Fibroblast of the aortic adventitia (primary cell): ENCODE measurements at places on chromosomes 5 and 9.
A peak's percentile ranks its signal among the peaks of the same experiment; 100 is the strongest.

DNA sequence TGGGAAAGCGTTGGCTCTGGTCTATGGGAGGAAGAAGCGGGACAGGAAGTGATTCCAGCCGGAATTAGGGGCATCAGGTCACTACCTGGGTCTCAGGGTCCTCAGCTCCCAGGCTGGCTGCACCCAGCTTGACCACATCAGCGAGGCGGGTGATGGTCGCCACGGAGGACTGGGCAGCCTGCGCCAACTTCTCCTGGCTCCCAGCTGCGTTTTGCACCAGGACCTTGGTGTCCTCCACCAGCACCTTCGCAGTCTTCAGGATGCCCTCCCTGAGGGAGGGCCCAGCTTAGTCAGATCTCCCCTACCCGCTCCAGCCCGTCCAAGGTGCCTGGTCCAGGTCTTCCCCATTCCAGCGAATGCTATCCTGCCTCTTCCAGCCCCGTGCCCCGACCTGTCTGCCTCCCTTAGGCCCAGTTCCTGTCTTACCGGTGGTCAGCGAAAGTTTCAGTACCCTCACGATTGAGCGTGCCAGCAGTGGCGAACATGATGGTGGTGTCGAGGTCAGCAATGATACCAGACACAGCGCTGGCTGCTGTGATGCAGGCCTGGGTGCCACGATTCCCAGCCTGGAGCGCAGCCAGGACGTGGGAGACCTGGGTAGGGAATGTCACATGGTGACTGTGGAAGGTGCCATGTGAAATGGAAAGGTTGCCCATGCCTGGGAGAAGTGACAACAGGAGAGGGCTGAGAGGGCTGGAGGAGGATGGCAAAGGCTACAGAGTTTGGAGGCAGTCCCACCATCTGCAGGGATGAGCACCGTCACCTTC is 14.4 kb upstream of the TPM2 start:
- DNase-seq = no peak

DNA sequence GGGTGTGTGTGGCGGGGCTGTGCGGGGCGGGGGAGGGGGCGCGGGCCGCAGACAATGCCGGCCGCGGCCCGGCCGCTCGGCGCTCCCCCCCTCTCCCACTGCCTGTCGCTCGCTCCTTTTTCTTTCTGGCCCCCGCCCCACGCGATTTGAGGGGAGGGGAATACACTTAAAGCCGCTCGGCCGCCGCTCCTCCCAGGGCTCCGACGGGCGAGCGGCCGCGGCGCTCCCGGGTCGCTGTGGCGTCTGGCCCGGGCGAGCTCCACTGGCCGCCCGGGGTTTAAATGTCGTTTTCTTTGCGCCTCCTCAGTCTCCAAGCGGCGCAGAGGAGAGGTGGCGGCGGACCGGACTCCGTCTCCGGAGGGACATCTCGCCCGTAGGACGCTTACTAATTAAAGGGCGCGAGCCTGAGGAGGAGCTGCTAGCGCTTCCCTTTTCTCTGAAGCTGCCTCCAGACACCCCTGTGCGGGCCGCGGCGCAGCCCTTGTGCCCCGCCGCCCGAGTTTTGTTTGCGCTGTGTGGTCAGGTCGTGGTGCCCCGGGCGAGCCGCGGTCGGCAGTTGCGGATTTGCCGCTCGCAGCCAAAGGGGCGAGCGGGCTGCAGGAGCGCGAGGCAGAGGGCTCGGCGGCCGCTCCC is 1.4 kb downstream of the ZSWIM6 start:
- peak; percentile 32 for DNase-seq

- DNase-seq = no peak
Observed at GRCh38 chr5:74414228-74414627, 226.3 kb downstream of the ENC1 start.

GRCh38 chr5:154501566-154501965 is 23.5 kb upstream of the HAND1 start:
- DNase-seq = no peak

DNA sequence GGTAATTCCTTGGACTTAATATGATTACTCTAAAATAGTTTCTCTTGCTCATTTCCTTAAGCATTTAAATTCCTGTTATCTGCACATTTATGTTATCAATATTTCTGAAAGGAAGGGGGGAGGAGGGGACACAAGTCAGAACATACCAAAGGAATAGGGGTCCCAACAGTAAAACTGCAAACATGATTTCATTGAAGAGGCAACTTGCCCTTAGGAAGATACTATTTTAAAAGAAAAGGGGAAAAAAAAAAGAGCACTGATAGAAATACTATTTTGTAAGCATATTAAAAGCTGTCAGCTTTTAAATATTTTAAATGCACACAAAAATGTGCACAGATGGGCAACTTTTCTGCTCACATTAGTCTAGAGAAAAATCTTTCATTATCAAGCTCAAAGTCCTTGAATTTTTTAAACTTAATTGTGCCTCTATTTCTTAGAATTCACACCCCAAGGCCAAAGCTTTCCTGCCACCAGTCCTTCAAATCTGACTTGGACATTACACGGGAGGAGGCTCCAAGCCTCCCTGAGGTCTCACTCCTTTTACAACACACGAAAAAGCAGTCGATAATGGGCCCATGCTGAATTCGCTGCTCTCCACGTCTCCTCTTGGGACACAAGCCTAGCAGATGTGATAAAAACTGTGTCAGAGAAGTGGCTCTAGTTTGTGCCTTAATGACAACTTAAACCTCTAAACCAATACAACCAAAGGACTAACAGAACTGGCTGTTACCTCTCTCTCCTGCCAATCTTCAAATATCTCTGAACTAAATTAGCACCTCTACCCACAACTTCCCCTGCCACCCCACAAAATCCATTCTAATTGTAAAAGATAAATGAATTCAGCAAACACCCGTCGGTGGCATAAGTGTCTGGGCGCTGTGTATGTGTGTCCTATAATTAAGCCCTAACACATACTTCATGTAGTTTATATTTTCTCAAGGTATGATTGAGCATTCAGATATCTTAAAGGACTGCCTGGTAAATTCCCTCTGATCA is 154.3 kb downstream of the DENND1A start:
- DNase-seq = no peak

DNA sequence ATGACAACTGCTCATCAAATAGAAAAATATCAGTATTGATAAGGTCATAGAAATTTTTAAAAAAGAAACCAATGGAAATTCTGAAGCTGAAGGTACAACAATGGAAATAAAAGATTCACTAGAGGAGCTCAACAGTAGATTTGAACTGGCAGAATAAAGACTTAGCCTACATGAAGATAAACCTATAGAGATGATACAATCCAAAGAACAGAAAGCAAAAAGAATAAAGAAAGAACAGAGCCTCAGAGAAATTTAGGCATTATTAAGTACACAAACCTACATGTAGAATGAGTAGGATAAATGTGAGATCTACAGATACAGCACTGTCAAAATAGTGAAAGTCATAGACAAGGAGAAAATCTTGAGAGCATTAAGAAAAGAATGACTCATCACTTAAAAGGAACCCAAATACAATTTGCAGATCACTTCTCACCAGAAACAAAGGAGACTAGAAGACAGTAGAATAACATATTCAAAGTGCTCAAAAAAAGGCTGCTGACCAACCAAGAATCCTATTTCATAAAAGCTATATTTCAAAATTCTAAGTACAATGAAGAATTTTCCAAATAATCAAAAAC is 47.8 kb upstream of the HTR4 start:
- no peak for DNase-seq

- DNase-seq = peak; percentile 99
Observed at GRCh38 chr9:88651682-88652633, 117.0 kb downstream of the NXNL2 start.

DNA sequence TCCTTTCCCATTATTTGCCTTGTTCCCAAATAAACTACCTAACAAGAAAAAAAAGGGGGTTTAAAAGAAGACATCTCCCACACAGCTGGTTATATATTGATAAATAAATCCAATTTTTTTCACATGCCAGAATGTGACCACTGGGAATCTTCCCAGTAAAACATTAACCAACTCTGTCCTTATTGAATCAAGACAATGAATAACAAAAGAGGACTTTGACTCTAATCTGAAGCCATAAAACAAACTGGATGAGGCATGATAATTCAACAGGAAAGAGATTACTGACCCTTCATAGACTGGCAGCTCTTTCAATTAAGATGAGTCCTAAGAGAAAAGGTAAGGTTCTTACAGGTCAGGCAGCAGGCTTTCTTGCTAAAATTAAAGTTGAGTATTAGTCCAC is 165.8 kb upstream of the CDH6 start:
- DNase-seq = no peak

DNA sequence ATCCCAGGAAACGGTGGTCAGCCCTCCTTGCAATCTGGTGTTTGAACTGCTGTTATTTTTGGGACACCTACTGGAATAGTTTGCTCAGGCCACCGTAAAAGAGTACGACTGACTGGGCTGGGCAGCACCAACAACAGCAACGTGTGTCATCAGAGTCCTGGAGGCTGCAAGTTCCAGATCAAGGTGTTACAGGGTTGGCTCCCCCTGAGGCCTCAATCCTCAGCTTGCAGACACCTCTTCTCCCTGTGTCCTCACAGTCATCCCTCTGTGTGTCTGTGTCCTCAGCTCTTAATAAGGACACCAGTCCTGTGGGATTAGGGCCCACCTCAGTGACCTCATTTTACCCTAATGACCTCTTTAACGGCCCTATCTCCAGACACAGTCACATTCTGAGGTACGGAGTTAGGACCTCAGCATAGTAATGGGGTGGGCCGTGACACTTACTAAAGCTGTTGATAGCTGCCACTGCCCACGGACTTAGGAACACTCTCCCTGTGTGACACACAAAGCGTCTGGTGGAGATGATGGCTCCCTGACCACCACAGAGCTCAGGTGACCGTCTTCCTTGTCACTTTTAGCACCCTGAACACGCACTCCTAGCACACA is 16.8 kb downstream of the GLT6D1 start:
- DNase-seq = no peak

DNA sequence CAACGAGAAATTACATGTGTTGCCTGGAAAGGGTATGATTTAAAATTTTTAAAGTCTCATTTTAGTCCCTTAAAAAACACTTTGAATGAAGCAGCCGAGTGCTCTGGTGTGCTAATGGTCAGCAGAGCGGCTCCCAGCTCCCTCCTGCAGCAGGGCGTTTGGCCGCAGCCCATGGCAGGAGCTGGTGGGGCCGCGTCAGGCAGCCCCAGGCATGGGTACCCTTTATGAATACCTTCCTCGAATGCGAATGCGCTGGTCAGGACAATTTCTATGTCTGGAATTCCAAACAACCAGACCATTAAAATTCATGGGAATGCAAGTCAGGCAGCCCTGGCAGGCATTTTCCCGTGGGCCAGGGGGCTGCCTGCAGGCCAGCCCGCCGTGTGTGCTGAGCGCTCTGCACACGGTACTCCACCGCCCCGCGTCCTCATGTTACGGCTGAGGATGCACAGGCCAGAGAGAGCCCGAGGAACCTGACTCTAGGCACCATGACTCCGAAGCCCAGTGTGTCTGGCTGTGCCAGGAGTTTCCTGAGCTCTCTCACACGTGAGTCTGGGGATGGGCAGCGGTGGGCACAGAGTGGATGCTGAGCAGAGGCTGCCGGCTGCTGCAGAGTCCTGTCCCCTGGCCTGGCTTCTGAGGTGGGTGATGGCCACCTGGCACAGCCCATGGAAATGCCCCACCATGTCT is 123.7 kb downstream of the WNK2 start:
- no peak for DNase-seq

- no peak for DNase-seq
Observed at GRCh38 chr5:1638658-1639400, 115.1 kb upstream of the LPCAT1 start.

GRCh38 chr5:144972317-144972716 is 801.6 kb downstream of the KCTD16 start:
- DNase-seq = peak; percentile 16

- peak; percentile 4 for DNase-seq
Observed at GRCh38 chr9:112271466-112272098, 61.8 kb downstream of the PTBP3 start.

GRCh38 chr9:76116913-76117312 is 226.4 kb downstream of the PCSK5 start:
- DNase-seq = peak; percentile 78
